Activated CD4-positive, alpha-beta T cell treated with anti-CD3 and anti-CD28 coated beads for 24 hours (primary cell): ENCODE measurements at places on chromosomes 12 and 14.
A peak's percentile ranks its signal among the peaks of the same experiment; 100 is the strongest.

GRCh38 chr14:54309615-54310014, 87.2 kb upstream of the CDKN3 start:
- DNase-seq, result no peak

GRCh38 chr14:46487582-46488350, 163.8 kb downstream of the RPL10L start:
- no peak for DNase-seq

- DNase-seq, result no peak
Measured at GRCh38 chr12:69732088-69732487, 6.6 kb upstream of the RAB3IP start.

DNA sequence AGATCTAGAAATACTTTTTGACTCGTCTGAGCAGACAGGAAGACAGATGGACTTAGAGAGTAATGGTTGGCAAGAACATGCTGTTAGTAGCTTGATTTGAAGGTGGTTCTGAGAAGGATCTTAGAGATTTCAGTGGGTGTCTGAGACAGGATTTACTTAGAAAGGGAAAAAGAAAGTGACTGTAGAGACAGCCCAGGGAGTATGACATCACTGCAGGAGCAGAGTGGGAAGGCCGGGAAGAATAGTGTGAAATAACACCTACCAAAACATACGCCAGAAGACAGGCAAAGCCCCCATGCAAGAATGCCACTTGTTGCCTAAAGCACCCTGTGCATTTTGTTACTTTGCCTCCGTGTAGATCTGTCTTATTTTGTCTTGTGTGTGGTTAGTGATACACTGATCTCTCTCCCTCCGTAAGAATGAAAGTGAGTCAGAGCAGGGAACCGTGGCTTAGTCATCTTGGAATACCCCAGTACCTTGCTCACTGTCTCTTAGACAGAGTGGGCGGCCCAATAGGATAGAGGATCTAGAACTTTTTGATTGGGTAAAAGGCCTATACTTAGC, 161.3 kb upstream of the IFNG-AS1 start:
- peak; percentile 21 for DNase-seq
